ENCODE measurements at places on chromosomes 3 and 15.

GRCh38 chr15:28017423-28017924 lies 81.6 kb downstream of the OCA2 start:
- DNase-seq: no peak

DNA sequence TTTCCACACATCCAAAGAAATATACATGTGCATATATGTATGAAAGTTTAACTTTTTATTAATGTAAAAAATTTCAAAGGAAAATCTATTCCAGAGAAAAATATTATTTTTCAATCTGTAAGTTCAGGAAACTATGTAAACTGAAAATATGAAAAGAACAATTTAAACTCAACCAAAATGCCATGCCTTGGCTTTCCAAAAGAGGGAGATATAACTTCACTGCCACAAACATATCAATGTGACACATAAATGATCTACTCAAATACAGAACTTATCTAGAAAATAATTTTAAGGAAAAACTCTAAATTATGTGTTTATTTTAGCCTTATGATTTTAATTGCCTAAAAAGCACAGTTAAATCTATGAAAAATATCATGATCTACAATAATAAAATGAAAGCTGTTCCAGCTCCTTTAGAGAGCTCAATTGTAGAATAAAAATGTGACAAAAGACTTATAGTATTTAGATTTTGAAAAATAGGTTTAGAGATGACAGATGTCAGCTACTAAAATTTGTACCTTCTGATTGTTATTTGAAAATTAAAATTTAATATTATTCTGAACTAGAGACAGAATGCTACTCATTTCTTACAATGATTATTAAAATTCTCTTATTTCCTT lies 94.8 kb downstream of the GBE1 start:
- no peak for DNase-seq

GRCh38 chr3:12193485-12194165 lies 34.9 kb upstream of the TIMP4 start:
- no peak for DNase-seq

DNA sequence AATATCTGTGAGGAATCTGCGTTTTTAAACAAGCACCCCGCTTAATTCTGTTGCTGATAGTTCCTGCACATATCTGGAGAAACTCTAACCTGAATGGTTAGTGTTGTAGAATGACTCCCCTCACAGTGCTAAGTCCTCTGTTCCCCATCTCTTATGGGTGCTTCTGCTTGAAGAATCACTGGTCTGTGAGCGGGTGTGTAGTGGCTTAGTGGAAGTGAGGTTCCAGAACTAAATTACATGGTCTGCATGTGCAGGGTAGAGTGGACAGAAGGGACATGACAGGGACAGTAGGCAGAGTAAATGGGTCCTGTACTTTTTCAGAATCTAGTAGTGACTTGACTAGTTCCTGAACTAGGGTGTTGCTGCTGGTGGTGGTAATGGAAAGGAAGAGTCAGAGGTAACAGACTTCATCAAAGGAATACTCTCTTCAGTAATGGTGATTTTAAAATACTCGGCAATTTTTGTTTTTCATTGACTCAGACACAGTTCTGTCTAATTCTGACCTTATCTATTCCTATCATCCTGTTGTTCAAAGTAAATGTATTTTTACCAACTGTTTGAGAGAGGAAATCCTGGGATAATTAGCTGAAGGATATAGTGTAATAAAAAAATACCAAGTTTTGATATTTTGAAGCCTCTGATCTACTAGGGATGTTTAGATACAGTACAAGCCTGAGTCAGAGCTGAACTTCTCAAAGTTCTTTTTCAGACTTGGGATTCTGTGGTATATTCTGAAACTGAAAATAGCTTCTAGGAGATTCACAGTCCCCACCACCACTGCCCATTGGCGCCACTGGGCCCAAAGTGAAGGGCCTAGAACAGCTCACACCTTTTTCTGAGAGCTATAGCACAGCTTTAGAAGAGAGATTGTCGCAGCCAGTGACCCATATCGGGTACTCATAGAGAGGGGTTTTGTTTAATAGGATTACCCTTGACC lies 55.5 kb downstream of the FNDC3B start:
- no peak for DNase-seq

DNA sequence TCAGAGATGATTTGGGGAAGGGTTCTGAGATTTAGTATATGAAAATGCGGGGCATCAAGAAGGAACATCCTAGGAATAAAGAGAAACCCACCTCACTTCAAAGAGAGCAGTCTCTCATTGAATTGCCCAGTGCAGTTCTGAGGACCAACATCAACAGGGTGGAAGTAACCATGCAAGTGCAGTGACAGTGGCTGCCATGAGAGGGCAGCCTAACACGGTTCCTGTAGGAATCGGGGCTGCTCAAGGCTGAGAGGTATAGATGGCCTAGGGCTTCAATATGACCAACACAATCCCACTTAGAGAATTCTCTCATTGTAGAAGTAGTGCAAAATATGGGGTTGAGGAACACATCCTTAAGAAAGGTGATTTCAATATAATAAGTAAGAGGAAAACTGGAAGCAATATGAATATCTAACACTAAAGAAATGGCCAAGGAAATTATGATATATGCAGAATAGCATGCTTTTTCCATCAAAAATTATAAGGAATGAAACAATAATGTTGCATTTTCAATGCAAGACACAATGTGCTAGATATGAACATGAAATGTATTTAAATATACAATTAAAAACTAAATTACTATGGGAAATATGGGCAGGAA lies 51.1 kb upstream of the ARRDC4 start:
- peak; percentile 85 for DNase-seq

GRCh38 chr15:61530769-61531168 lies 301.7 kb upstream of the RORA start:
- peak; percentile 55 for DNase-seq

GRCh38 chr15:57573151-57573550 lies 18.6 kb upstream of the MYZAP start:
- DNase-seq: no peak

DNA sequence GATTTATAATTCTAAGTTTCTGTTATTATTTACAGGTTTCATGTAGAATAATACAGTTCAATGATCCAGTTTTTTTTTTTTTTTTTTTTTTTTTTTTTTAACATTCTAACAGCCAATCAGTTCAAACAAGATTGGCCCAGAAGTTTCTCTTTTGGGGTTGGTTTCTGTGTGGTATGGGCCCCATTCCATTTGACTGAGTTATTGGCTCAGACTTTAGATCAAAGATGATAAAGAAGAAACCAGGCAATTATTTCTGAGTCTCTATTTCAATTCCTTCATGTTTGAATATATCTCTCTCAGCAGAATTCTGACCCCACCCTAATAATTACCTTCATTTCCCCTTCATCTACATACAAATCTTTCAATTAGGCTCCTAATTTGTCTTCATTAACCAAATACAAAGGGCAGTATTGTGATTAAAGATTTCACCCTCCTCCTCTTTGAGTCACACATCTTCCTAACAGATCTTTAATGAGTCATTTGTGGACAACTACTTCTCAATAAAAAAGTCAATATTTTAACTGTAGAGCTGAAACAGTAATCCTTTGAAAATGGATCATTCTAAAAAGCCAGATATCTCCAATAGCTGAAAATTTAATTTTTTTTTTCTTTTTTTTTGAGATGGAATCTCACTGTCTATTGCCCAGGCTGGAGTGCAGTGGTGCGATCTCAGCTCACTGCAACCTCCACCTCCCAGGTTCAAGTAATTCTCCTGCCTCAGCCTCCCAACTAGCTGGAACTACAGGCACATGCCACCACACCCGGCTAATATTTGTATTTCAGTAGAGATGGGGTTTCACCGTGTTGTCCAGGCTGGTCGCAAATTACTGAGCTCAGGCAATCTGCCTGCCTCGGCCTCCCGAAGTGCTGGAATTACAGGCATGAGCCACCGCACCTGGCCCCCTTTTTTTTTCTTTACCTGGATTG lies 878.8 kb downstream of the NAALADL2 start:
- no peak for DNase-seq

DNA sequence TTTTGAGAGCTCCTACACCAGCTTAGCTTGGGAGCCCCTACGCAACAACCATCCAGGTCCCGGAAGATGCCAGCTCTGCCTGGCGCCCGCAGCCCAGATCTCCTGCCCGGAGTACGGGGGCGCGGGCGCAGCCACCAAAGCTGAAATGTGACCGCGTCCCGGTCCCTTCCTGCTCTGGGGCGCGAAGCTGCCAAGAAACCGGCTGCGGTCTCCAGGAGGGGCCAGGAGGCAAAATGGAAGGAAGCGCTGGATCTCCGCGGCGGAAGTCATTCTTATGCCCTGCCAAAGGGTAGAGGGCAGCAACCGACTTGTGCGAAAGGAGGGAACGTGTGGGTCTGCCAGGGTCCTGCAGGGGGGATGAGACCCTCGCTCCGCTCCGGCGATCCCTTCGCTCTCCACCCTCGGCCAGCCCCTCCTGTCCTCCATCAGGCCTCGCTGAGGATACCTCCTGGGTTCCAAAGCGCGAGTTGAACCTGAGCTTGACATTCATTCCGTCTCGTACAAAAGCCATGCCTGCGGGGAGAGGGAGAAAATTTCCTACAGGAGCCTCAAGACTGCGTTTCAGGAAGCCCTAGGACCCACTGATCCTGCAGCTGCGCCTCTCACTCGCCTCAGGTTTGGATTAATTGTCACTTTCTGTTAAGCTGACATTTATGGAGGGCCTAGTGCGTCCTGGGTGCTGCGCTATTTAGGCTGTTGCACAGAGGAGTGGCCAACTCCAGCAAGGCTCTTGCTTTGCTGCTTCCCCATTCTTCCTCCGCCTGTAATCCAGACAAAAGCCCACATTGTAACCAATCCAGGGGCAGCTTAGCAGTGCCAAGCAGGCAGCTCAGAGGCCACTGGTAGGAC lies 98.3 kb upstream of the VGLL3 start:
- DNase-seq: peak; percentile 17

GRCh38 chr3:121111914-121112612 lies 204.1 kb downstream of the STXBP5L start:
- DNase-seq: no peak

DNA sequence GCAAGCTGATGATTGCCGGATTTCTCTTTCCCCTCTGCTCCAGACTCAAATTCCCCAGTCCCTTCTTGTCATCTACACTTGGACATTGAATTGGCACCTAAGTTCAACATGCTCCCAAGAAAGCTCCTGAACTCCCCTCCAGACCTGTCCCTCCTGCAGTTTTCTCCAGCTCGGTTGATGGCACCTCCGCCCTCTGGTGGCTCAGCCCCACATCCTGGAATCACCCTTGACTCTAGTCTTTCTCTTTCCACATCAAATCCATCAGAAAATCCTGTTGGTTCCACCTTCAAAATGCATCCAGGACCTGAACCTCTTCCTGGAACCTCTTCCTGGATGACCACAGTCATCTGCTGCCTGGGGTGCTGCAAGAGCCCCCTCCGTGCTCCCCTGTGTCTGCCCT lies 60.1 kb downstream of the RASGRF1 start:
- no peak for DNase-seq

DNA sequence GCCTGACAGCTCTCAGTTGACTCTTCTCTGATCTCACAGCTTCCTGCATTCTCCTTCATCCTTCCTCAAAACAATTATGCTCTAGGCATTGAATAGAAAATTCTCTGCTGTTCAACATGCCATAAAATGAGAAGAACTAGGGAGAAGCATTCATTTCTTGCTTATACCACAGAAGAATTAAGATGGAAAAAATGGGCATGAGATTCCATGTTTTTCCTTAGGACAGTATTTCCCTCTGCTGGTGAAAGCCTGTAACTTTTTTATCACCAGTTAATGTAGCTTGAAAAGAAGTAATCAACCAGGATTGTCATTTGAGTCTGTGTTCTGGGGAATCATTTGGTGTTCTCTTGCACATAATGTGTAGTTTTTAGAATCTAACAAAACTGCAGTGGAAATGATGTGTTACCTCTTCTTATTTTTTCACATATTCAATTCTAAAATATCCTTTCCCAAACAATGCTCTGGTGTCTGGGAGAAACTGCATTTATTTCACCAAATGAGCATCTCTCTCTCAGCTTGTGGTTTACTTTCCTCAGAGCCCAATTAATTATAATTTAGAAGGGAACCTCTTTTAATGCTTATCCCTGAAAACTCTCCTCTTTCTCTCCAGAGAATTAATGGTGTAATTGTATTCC lies 92.8 kb upstream of the DCBLD2 start:
- no peak for DNase-seq

DNA sequence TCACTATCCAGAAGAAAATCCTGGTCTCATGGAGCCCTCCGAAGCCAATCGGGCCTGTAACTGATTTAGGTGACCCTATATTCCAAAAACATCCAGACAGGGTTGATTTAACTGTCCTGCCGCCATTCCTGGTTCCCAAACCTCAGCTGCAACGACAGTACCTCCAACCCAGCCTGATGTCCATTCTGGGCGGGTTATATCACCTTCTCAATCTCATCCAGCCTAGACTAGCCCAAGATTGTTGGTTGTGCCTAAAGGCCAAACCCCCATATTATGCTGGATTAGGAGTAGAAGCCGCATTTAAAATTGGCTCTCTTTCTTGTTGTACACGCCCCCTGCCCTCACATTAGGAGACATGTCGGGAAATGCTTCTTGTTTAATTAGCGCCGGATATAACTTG lies 36.7 kb downstream of the ZBTB11 start:
- no peak for DNase-seq

All from endothelial cell (in vitro differentiated cells).